ENCODE measurements at places on chromosomes 2 and 18.

DNA sequence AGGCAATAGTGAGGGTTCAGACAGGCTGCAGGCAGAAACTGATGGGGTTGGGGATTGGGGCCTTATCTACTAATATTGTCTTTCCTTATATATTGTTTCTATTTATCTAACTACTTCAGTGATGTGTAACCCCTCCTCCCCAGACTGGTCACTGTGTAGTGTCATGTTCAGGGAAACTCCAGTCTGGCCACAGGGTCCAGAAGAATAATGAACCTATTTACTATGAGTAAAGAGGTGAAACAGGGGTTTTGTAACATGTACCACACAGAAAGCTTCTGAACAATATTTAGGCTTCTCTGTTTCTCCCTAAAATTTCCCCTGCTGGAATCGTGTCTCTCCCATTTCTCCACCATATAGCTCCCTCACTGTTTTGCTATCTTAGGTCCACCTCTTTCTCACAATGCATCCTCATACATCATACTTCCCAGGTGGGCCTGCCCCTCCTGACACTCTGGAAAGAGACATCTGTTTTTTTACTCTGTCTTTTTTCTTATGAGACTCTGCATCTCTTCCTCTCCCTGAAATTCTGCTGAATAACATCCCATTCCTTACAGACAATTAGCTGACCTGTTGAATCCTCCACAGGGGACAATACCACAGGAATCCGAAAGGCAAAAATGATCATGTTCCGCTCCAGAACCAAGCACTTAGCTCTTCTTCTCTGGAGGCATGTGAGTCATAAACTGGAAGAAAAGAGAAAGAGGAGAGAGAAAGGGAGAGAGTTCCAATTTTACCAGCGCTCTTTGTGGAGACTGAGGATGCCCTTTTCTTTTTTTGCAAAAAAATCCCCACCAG, 154.8 kb downstream of the ZEB2 start:
- peak; percentile 72 for DNase-seq

- no peak for DNase-seq
Observed at GRCh38 chr2:104164721-104165252, 689.1 kb upstream of the POU3F3 start.

DNA sequence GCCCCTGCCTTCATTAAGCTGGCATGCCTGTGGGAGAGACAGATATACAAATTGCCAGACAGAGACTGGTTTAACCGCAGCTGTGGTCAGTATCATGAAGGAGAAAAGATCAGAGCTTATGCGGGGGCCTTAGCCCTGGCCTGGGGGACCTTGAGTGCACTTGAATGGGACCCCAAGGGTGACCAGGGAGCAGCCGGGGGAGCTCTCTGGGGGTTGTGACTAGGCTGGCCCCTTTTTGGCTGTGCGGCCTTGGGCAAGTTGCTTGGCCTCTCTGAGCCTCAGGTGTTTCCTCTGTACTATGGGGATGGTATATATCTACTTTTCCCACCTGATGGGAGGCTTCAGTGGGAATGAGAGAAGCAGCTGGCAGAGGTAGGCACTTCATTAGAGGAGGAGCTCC, 35.7 kb downstream of the INHBB start:
- no peak for DNase-seq

DNA sequence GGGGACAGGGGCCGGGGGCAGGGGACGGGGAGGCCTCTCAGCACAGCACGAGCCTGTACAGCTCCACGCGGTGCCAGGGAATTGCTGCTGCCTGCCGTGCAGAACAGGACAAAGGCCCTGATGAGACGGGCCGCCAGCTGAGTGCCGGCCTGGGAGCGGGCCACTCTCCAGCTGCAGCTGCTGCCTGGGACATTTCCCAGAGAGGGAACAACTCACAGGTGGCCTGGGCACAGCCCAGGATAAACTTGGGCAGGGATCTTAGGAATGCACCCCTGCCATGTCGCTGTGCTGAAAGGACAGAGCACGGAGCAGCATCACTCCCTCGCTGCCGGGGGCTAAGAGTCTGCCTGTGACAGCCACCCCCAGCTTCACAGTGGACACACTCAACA, 38.8 kb downstream of the CENPO start:
- no peak for DNase-seq

DNA sequence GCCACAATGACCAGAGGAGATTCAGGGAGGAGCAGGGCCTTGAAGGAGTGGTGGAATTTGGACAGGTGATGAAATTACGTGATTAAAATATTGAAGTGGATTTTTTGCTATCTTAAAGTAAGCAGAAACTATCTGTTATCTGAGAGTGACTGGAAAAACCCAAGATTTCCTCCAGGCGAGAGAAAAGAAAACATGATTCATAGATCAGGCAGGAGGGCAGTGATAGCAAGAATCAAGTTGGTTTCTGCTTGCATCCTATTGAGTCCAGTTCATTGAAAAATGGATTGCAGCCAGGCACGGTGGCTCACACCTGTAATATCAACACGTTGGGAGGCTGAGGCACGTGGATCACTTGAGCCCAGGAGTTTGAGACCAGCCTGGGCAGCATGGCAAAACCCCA, 127.8 kb downstream of the NXPH2 start:
- no peak for DNase-seq

GRCh38 chr18:8499810-8500675, 109.2 kb upstream of the RAB12 start:
- no peak for DNase-seq

DNA sequence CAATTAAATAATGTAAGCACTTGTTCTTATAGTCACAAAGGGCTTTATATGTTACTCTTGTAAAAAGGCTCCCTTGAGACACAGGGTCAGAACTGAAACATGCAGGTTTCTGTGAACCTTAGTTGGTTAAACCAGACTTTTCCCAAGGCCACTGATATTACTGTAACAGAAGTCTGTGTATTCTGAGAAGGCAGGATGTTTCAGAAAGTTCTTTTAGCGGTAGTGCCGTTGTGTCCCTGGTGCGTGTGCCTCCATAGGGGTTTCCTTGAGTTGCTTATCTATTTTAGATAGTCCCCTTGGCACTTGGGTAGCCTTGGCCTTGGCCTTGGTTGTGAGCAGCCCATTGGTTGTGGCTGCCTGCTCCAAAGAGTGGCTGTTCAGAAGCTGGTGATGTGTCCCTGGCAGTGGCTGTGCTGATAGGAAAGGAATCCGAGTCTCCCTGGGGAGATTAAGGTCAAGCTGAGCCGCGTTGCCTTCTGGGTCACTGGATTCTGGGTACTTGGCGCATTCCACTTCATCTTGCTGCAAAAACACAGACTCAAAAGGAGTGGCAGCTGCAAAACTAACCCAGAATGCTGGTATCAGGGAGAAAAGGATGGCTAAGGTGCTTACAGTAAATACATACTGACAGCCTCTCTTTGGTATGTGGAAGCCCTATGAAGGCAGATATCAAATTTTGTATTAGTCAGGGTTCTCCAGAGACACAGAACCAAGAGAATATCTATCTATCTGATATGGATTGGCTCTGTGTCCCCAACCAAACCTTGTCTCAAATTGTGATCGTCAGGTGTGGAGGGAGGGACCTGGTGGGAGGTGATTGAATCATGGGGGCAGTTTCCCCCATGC, 69.7 kb downstream of the FHOD3 start:
- no peak for DNase-seq

GRCh38 chr18:23977719-23978483, 36.7 kb upstream of the TTC39C start:
- DNase-seq = peak; percentile 44

DNA sequence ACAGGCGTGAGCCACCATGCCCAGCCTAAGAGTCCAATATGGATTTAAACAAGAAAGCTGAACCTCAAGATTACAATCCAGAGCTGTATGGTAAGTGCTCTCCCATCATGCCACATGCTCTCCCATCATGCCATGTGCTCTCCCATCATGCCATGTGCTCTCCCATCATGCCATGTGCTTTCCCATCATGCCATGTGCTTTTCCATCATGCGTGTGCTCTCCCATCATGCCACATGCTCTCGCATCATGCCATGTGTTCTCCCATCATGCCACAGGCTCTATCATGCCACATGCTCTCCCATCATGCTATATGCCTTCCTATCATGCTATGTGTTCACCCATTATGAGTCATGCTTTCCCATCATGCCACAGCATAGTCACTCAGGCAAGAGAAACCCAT, 20.7 kb downstream of the ADD2 start:
- DNase-seq = no peak

GRCh38 chr2:118089139-118089800, 999 bp downstream of the INSIG2 start:
- peak; percentile 58 for DNase-seq

GRCh38 chr2:120379916-120380893, 34.3 kb downstream of the INHBB start:
- no peak for DNase-seq

DNA sequence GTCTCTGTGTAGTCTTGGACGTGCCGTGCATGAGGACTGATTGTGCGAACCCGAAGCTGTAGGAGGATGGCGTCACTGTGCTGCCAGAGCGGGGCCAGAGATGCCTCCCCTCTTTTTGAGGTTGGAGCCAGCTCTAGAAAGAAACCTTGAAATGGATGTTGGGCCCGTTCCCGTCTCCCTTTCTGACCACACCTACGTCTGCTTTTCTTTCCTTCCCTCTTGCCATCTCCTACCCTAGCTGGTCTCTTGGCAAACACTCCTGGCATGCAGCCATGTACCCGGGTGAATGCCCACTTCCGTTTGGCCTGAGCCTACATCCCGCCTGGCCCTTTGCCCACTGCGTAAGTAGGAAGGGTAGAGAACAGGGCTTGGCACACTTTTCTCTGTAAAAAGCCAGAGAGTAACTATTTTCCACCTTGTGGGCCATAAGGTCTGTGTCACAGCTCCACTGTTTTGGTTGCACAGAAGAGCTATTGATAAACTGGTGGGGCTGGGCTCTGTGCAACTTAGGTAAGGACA, 37.4 kb downstream of the SH3BP4 start:
- DNase-seq = no peak

DNA sequence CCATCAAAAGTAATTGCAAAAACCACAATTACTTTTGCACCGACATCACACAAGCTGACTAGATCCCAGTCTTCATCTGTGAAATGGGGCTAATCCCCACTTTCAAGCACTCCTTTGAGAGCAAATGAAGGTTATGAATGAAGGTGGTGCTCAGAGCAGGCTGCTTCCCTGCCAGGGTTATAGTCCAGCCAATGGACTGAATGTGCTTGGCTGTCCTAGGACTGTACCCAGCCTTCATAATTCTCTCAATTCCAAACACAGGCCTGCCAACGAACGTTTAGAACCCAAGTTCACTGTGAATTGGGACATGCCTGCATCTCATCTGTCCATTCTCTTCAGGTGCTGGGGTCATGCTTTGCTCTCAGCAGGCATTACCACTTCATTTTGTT, 27.8 kb upstream of the ICOS start:
- DNase-seq = no peak
